Eye (tissue), 1 donor: ENCODE measurements at places on chromosomes 1 and 21.
A peak's percentile ranks its signal among the peaks of the same experiment; 100 is the strongest.

GRCh38 chr1:41738475-41738874 lies 180.2 kb downstream of the HIVEP3 start:
- DNase-seq, result no peak

GRCh38 chr1:24294716-24295371 lies 24.3 kb upstream of the GRHL3 start:
- DNase-seq, result no peak

DNA sequence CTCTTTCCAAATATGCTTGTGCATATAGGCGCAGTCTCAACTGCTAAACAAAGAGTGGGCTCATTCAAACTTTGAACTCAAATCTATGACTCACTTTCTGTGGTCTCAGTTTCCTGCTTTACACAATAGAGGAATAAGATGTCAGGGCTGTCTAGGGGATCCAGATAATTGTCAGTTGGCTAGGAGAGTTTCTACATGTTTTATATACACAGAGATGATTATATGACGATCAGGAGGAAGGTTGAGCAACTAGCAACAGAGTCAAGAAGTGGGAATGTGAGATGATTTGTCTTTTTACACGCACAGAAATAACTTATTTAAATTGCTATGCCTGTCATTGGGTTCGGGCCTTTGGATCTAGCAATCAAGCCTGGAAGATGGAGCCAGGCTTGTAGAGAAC lies 299.4 kb upstream of the LYPLAL1 start:
- DNase-seq, result no peak

DNA sequence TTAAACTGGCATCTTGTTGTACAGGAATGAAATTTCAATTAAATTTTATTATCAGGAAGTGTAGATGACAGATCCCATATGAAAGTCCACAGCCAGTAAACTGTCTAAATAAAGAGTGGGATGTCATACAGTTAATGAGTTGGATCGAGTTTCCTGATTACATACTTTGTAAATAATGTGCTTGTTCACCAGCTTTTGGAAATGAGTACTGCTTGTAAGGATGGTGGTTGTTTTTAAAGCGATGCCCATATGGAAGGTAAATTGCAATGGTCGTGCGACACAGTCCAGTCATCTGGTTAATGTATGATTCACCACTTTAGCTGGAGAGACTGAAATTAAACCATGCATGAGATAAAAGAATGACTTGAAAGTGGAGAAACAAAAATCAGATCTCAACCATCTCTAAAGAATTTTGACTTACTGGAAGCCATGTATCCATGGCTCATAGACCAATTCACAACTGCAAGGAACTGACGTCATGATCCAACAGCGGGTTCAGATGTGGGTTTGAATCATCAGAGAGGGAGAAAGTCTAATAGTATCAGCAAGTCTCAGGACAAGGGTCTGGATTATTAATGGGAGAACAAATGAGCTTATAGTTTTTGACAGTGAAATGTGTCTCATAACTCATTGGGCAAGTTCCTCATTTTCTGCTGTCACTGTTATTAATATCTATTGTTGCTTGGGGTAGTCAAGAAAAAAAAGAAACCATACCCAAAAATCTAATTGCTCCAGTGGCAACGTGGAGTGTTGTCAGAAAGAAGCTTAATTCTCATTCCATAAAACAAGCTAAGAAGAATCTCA lies 49.0 kb downstream of the MAP10 start:
- DNase-seq, result peak; percentile 14

DNA sequence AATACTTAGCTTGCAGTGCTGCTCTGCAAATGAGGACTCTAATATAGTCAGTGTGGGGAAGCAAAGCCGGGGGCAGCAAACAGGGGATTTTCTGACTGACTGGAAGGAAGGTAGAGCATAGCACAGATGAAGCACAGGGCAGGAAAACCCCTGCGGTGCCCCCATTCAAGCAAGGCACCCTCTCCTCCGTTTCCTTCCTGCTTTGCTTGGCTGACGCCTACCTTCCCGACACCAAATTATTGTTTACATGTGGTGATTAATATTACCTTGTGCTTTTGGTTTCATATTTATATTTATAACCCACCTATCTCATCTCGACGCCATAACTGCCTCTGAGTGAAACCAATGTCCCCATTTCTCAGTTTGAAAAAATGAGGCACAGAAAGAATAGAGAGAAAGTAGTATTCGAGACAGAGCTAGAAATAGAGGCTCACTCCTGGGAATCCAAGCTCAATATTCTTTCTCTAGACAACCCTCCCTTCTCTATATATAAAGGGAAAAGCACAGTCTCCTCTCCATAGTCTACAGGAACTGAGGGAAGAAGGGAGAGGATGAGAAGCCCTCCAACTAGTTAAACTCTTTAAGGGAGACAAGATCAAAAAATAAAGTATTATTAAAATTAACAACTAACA lies 41.3 kb downstream of the PIK3C2B start:
- DNase-seq, result no peak

DNA sequence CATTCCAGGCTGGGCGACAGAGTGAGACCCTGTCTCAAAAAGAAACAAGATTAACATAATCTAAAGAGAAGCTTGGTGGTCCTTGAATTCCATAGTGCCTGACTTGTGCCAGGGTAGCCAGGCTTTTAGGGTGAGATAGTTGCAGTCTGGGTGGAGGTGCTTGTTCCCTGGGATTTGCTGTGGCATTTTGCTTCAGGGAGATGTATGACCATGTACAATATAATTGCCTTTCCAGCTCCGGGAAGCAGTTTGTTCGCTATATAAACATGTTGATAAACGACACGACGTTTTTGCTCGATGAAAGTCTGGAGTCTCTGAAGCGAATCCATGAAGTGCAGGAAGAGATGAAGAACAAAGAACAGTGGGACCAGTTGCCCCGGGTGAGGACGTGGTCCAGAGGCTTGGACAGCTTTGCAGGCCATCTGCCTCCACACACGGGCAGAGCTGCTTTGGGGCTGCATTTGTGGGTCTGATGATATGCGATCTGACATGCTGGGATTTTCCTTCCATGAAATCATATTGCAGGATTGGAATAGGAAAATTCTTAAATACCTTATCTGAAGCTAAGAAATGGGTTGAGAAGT lies 49.4 kb upstream of the KIF1B start:
- DNase-seq, result peak; percentile 10

GRCh38 chr1:33710967-33711366 lies 152.9 kb upstream of the HMGB4 start:
- DNase-seq, result no peak

GRCh38 chr1:33735624-33736023 lies 128.3 kb upstream of the HMGB4 start:
- peak; percentile 28 for DNase-seq

DNA sequence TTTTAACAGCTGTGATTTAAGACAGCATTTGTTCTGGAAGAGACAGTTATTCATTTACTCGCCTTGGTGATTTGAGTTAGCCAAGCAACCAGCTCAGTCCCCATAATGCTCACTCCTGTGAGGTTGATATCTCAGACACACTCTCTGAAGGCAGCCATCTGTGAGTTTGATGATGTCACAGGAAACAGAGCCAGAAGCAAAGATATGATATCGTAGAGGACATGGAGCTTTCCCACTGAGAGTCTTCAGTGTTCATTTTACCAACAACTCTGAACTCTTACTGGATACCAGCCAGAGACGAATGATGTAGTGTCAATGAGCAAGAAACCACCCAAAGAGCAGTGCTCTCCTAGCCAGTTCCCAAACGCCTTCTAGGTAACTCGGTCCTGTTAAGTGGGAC lies 219.4 kb downstream of the SLC35F3 start:
- DNase-seq, result peak; percentile 20

- DNase-seq, result no peak
Measured at GRCh38 chr1:160588468-160588867, 9.2 kb upstream of the CD84 start.

GRCh38 chr1:108075055-108075454 lies 110.1 kb upstream of the VAV3 start:
- no peak for DNase-seq

- no peak for DNase-seq
Measured at GRCh38 chr1:226870026-226870400, 403 bp upstream of the PSEN2 start.

GRCh38 chr1:119954476-119955422 lies 58.4 kb upstream of the ADAM30 start:
- no peak for DNase-seq

DNA sequence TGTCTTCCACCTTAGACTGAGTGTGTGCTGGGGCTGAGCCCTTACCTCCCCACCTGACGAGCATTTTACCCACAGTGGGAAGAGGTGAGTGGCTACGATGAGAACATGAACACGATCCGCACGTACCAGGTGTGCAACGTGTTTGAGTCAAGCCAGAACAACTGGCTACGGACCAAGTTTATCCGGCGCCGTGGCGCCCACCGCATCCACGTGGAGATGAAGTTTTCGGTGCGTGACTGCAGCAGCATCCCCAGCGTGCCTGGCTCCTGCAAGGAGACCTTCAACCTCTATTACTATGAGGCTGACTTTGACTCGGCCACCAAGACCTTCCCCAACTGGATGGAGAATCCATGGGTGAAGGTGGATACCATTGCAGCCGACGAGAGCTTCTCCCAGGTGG lies 73.7 kb downstream of the EPHB2 start:
- DNase-seq, result no peak

- no peak for DNase-seq
Measured at GRCh38 chr1:40887012-40887378, 24.8 kb upstream of the CITED4 start.

- no peak for DNase-seq
Measured at GRCh38 chr1:28378906-28379305, 9.4 kb downstream of the PHACTR4 start.
